Activated CD4-positive, alpha-beta T cell treated with anti-CD3 and anti-CD28 coated beads, Interleukin-2, amount 50 U/mL, for 1 hour (primary cell): ENCODE measurements at places on chromosomes 6 and 20.
A peak's percentile ranks its signal among the peaks of the same experiment; 100 is the strongest.

- no peak for DNase-seq
Observed at GRCh38 chr6:49607391-49607982, 29.2 kb downstream of the RHAG start.

GRCh38 chr6:3868544-3868943 is 19.4 kb downstream of the FAM50B start:
- DNase-seq, result no peak

- DNase-seq, result no peak
Observed at GRCh38 chr20:50312682-50313521, 122.3 kb downstream of the CEBPB start.

GRCh38 chr6:130666786-130667185 is 160.4 kb upstream of the SMLR1 start:
- DNase-seq, result no peak

DNA sequence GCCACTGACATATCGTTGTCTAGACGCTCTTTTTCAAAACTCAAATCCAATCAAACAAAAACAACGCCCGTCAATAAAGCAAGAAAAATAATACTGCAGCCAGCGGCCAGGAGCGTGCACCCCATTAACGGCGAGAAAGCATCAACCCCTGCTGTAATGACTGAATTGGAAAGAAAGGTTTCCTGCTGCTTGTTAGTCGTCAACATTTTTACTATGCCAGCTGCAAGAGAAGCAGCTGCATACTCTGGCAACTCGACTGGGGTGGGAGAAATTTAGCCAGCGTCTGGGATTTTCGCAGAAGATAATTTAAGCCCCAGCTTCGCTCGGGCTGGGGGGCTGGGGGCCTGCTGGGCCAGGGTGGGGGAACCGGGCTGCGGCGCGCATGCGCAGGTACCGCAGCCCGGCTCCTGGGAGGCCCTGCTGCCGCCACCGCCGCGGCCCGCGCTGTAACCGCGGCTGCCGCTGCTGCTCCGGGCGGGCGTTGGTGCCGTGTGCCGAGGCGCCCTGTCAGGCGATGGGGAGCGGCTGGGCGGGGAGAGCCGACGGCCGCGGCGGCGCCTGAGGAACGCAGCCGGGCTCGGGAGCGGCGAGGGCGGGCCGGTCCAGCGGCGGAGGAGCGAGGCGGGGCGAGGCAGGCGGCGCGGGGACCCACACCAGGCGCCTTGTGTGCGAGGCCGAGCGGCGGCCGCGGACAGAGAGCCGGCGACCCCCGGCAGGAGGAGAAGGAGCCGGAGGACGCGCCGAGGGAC is 732 bp upstream of the STXBP5 start:
- DNase-seq, result peak; percentile 67

GRCh38 chr6:21998582-21998981 is 298.3 kb downstream of the PRL start:
- DNase-seq, result no peak

GRCh38 chr6:90790058-90790457 is 203.2 kb upstream of the MAP3K7 start:
- no peak for DNase-seq

- no peak for DNase-seq
Observed at GRCh38 chr6:56687551-56687950, 44.9 kb upstream of the DST start.

DNA sequence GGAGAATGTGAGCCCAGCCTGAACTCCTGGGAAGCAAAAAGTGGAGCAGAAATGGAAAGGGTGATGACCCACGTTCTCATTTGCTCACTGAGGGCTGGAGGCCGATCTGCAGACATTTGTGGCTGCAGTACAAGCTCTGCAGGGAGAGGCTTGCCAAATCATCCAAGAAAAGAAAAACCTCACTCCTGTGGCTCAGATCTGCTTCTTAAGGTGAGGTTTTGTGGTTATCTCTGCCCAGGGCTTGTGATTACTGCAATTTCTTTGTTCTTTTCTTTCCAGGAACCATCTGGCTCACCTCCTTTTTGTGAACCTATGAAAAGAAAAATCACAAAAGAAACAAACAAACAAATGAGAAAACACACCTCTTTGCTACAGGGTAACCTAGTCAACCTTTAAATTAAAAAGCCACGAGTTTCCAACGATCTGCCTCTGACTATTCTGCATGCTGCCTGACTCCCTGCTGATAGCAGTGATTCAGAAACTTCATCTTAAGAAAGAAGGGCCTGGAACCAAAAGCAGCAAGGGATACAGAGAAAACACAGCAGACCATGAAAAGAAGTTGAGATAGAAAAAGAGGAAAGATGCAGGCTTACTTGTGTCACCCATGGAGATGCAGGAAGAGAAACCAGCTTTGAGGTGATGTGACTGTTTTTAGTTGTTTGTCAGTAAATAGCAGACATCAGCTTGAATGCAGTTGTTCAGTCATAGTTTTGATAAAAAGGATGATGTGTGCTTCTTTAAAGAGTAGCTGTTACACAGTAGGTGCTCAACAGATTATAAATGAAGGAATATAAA is 165.1 kb downstream of the LMBRD1 start:
- no peak for DNase-seq

GRCh38 chr20:4805663-4806449 is 84.1 kb downstream of the PRND start:
- no peak for DNase-seq

DNA sequence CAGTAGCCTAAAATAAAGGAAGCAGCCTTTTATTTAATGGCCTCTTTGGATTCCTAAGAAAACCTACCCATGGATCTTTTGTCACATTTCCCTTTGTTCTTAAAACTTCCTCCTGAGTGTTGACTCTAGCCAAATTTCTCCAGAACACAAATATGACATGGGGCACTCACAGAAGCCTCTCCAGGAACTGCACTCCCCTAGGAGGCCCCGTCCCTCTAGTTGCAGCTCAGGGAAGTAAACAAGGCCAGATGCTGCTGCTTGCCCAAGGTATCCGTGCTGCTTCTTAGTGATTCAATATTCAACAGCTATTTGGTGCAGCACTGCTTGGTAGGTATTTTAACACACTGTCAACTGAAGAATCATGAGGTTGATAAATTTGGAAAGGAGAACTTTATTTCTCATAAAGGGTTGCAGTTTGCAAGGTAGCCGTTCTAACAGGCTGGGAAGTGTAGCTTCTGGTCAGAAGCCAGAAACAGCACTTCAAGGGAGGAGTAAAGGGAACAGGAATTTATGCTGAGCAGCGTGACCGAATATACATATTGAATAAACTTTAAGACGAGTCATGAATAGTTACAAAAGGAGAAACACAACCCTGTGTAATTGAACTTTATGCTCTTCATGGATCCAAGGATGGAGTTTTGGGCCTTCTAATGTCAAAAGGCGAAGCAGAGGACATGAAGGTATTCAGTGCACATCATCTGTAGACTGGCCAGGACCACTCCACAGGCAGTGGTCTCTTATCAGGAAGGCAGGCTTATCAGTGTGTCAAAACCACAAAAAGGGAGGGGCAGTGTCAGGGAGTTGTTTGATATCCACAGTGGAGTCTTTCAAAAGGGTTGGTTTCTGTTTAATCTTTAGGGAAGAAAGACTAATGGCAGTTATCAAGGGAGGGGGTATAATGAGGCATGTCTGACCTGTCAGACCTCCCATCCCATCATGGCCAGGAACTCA is 63.3 kb downstream of the CD24 start:
- no peak for DNase-seq

DNA sequence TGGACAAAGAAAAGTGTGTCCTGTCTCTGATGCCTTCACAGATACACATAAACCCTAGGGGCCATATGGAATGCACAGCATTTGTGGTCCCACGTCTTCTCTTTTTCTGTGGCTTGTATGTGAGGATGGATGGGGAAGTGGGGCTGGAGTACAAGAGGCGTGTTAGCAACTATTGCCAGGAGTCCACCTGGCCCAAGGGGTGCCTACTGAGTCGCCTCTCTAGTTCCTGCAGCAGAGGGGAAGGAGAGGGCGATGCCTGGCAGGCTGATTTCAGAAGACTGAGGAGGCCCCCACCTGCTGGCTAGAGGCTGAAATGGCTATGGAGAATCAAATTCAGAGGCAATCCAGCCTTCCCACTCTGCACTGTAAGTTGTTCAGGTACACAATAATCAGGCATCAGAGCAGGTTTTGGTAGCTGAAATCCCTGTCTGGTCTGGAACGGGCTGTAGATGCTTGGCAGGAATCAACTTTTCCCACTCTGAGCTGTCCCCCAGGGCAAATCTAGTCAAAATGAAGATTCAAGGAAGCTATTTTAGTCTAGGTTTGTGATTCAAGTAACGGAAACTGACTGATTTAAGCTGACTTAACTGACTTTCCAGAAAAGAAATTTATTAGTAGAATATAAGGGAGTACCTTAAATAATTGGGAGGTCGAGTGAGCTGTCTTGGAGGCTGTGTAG is 14.9 kb upstream of the PPARD start:
- DNase-seq, result peak; percentile 78

- no peak for DNase-seq
Observed at GRCh38 chr20:62482146-62482809, 6.5 kb upstream of the GATA5 start.

- no peak for DNase-seq
Observed at GRCh38 chr6:18053078-18053477, 65.6 kb upstream of the KIF13A start.

DNA sequence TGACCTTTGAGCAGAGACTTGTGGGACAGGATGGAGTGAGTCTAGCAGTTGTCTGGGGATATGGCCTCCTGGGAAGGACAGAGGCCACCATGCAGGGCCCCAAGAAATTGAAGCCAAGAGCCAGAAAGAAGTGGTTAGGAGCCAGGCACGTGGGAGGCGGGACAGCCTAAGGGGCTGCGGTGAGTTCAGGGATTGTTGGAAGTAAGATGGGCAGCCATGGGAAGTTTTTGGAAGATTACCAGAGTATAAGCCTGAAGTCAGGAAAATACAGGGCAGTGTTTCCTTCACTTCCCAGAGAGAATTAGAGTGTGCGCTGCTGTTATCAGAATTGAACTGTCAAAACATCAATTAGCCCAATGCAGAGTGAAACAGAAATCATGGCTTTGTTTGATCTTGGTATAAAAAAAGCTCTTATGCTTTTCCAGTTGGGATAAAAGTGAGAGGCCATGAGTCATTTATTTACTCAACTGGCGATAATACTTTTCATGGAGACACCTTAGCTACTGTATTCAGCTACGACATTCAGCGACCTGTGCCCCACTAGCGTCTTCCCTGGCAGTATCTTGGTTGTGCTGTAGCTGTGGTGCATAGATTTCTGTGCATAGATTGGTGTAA is 66.9 kb downstream of the PHACTR2 start:
- DNase-seq, result no peak

DNA sequence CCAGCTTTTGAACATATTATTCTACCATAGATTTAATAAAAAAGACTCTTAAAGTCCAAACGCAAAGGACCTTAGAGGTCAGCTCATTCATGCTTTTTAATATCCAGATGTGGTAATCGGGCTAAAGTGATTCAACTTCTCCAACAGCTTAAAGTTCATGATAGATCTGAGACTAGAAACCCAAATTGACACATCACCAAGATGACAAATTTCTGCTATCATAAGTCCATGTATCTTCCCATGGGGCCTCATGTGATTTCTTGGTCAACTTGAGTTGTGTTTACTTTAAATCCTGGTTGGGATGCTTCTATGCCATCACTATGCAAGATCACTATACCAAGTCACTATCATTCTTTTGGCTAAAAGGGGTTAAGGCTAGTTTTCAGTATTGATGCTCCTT is 56.0 kb downstream of the SLC24A3 start:
- no peak for DNase-seq

GRCh38 chr6:151911401-151911800 is 103.9 kb downstream of the ESR1 start:
- DNase-seq, result no peak

DNA sequence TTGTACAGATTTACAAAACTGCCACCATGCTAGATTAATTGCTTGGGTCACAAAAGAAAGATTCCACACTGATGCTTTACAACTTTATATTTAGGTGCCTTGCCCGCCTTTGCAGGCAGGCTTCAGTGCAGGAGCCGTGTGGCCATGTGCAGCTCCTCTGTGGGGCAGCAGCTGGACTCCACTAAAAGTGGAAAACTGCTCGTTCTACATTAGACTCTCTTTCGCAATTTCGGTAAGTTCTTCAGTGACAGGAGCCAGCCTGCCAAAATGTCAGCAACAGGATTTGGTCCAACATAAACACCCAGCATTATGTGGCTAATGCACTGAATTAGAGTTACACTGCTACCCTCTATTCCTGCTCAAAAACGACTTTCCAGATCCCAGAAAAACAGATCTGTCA is 174.4 kb upstream of the KCNK16 start:
- no peak for DNase-seq
